EH (cell line): ENCODE measurements at places on chromosomes 13 and 19.

GRCh38 chr19:6967967-6968366, 53.3 kb downstream of the MBD3L2B start:
- no peak for DNase-seq

DNA sequence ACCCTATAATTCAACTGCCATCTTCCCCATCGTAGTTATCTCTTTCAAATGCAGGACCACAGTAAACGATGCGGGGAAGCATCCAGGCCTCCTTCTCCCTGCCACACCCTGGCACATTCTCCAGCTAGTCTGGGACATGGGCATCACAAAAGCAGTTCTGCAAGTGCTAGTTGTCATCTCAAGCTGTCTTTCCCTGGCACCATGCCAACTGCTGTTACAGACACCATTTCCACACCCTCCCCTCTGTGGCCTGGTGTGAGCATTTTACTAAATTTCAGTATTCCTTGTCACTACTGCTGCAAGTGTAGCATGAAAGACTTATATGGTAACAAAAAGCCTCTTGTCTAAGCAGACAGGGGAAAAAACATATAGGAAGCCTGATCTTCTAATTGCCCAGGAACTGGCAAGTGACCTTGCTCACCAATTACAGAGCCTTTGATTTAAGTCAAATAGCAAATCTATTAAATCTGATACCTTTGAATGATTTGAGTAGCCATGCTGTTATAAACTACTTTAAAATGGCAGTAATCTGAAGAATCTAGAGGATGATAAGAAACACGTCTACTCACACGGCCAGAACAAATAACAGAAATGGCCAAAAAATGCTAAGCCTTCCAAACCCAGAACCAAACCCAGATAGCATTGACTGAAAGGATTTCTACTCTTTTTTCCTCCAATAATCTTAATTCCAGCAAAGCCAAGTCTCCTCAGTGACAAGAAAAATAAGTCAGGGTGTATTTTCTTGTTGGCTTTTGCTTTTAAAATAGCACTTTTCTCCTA, 179.0 kb downstream of the NUFIP1 start:
- DNase-seq, result peak; percentile 28

GRCh38 chr13:67515895-67516294, 285.8 kb upstream of the PCDH9 start:
- DNase-seq, result no peak

DNA sequence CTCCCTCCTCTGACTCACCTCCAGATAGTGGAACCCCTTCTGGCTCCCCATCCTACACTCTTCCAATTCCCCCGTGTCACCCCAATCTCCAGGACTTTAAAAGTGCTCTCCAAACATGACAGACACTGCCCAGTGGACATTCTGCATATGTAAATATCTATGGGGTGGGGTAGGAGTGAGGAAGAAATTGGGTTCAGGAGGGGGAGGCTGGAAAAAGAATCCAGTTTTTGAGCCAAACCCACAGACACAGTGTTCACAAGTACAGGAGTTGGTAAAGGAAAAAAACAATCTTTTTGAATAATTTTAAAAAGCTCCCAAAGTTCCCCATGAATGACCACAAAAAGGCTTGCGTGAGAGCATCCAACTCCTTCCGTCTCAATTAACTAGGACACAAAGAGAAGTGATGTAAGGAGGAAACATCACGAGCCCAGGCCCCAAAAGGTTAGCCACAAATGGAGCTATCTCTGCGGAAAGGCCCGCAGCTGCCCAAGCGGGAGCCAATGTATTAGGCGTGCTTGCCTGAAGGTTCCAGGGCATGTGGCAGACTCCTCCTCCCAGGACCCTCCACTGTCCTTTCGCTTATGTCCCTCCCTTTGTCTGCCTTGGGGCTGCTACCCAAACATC, 18.0 kb downstream of the ZC3H4 start:
- peak; percentile 54 for DNase-seq

- no peak for DNase-seq
These were observed 141.5 kb downstream of the AKAP11 start for GRCh38 chr13:42413484-42413815.

GRCh38 chr19:807627-808422, 10.6 kb downstream of the PTBP1 start:
- no peak for DNase-seq

DNA sequence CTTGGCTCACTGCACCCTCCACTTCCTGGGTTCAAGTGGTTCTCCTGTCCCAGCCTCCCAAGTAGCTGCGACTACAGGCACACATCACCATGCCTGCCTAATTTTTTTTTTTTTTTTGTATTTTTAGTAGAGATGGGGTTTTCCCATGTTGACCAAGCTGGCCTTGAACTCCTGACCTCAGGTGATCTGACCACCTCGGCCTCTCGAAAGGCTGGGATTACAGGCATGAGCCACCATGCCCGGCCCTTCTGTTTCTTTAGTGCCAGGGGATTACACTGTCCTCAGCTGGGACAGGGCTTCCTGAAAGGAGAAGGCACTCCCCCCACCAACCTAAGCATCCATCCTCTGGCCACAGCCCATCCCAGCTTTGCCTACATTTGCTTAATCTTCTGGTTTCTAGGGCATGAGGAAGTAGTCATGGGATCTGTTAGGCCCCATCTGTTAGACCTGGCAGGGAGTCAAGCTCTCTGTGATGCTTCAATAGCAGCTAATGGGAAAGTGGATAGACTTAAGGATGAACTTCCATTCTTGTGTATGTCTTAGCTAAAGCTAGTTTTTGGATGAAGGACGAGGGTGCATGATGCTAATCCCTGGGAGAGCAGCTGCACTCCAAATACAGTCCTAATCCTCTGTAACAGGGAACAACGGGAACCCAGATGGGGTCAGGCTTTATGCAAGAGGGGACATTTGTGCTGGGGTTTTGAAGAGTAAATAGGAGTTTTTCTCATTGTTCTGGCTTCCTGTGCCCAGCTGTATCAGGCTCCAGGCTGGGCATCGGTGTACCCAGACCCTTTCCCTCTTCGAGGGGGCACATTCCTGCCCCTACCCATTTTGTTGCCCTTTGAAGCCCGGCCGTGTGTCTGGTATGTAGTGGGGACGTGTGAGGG, 2.6 kb downstream of the VAV1 start:
- no peak for DNase-seq

- no peak for DNase-seq
These were observed 56.8 kb upstream of the TNFRSF19 start for GRCh38 chr13:23513455-23513854.

DNA sequence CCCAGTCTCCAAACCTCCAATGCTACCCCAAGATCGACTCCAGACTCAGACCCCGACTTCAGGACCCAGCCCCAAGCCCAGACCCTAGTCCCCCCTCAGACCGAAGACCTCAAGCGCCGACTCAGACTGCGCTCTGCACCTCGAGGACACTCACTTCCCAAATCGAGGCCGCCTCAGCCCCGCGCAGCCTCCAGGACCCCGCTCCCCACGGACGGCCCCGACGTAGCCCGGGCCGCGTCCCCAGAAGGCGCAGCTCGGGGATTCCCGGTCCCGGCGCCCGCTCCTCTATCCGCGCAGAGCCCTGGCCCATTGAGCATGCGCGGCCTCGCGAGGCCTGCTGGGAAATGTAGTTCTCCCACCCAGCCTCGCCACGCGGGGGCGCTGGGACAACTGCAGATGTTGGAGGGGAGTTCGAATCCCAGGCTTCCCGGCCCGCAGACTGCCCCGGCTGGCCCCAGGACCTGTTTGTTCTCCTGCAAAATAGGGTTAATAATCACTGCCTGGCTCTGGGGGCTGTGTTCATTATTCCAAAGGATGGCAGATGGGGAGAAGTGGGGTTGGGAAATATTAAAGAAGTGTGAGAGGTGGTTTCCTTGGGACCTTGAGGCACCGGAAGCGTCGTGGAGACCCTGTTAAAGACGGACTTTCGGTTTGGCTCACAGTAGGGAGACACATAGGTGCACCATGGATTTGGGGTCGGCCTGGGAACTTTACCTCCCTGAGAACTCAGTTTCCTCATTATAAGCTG, at the start of gene APBA3:
TSS of gene APBA3 (minus strand) at position 311 of the 748 bp plus-strand sequence. CDS start 1,428 bp downstream, outside the sequence.
- peak; percentile 88 for DNase-seq

GRCh38 chr13:28499609-28500008, 4.7 kb upstream of the FLT1 start:
- DNase-seq, result peak; percentile 77

DNA sequence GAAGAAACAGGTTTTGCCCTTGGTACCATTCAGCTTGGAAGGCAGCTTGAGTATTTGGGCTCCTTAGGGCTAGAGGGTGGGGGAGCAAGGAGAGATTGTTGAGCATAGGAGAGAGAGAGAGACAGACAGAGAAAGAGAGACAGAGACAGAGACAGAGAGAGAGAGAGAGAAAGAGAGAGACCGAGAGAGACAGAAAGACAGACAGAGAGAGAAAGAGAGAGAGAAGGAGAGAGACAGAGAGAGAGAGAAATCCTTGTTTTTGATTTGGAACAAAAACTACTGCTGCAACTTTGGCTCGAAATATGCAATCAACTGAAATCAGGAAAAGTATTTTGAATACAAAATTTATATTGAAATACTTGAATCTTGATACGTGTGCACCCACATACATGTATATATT, 85.8 kb upstream of the ZNF536 start:
- DNase-seq, result no peak

- no peak for DNase-seq
These were observed 86.5 kb downstream of the DLEU7 start for GRCh38 chr13:50757008-50757407.

DNA sequence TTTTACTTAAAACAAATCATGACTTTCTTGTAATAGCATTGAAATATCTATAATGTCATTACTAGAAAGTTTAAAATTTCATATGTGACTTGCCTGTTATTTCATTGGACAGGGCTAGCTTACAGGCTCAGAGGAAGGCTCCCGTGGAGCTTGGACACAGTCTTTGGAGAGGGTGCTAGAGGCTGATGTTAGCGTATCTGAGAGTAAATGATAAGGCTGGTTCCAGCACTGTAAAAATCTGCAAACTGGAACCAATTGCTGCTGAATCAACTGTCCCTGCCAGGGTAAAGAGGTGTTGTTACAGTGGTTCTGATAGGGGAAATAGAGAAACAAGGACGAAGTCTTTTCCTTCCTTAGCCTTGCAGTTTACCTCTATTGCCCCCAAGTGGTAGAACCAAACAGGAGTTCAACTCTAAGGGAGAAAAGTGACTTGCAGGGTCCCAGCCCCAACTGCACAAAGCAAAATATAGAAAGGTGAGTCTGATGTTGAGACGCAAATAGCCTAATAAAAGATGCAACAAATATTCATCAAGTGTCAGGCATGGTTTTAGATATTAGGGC, 901.7 kb downstream of the DIAPH3 start:
- DNase-seq, result no peak

DNA sequence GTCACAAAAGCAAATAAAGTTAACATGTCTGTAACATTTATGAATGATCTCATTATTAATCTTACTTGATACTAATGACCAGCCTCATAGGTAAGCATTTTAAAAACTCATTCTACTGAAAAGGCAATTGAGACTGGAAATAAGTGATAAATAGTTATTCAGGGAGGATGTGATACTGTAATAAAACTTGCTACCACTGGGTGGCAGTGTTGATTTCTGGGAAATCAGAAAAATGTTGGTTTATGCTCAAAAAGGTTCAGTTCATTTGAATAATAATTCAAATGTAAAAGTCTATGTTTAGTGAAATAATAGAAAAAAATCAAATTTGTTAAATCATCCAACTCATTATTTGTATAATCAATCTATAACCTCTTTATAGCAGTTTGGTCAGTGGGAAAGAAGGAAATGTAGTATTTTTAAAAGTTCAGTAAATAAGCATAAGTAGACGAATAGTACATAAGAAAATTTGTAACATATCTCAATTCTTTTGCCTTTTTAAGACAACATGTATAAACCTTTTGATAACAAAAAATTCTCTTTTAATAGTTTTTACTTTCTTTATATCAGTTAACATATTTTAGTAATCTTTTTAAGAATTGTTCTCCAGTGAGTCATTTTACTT, 9.6 kb downstream of the ABHD13 start:
- DNase-seq, result peak; percentile 48

DNA sequence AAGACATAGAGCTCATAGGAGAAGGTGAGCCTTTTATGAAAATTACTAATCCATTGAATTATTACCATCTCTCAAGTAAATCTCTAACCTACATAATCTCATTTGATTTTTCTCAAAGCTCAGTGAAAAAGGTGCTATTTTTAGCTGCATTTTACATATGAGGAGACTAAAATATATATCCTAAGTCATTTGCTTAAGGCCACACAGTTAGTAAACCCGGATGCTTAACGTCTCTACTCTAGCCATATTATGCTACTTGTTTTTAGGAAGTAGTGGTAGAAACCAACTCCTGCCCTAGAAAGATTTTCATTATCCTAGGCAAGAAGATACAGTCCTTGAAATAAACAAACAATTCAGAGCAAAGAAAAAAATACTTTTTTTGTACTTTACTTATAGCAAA, 108.9 kb downstream of the RBM26 start:
- no peak for DNase-seq

GRCh38 chr19:56823417-56823816, 17.1 kb downstream of the PEG3 start:
- no peak for DNase-seq

DNA sequence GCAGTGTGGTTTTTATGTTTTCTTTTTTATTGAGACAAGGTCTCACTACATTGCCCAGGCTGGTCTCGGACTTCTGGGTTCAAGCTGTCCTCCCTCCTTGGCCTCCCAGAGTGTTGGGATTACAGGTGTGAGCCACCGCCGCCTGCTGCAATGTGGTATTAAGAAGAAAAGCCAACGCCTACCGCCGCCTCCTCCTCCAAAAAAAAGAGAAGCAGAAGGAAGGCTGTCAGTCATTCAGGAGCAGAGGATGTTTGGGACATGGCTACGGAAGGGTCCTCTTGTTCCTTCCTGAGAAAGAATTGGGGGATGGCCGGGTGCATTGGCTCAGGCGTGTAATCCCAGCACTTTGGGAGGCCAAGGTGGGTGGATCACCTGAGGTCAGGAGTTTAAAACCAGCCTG, 1.2 kb downstream of the PPP1R37 start:
- no peak for DNase-seq

DNA sequence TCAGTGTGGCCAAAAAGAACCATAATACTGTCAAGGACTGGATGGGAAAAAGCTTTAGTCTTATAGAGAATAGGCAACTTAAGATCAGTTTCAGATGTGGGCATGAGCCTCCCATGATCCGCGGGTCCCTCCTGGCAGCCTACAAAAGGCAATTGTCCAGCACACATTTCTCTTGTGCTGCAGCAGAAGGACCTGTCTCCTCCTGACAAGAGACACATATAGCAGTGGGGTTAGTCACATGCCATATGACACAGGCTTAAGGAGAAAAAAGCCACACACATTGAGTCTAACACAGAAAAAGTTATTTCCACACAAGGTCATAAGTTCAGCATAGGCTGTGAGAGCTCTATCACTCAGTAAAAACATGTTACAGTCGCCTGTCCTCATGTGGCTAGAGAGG, 1378.7 kb upstream of the PRR20A start:
- DNase-seq, result no peak

DNA sequence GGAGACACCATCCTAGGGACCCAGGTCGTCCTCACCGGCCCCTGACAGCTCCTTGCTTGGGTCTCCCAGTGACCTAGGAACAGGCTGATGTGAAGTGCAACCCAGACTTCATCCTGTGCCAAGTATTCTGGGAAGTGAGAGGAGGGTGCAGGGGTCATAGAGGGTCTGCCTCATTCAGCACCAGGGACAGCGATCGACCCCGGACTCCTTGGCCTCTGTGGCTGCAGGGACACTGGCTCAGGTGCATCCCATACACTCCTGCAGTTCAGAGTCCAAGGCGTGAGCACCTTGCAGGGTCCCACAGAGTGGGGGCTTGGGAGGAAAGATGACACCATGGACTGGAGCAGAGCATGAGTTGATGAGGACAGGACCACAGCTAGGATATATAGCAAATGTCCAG, 10.0 kb upstream of the OR10H2 start:
- DNase-seq, result no peak
